Suppressor macrophage (primary cell): ENCODE measurements at places on chromosomes 6 and 20.

DNA sequence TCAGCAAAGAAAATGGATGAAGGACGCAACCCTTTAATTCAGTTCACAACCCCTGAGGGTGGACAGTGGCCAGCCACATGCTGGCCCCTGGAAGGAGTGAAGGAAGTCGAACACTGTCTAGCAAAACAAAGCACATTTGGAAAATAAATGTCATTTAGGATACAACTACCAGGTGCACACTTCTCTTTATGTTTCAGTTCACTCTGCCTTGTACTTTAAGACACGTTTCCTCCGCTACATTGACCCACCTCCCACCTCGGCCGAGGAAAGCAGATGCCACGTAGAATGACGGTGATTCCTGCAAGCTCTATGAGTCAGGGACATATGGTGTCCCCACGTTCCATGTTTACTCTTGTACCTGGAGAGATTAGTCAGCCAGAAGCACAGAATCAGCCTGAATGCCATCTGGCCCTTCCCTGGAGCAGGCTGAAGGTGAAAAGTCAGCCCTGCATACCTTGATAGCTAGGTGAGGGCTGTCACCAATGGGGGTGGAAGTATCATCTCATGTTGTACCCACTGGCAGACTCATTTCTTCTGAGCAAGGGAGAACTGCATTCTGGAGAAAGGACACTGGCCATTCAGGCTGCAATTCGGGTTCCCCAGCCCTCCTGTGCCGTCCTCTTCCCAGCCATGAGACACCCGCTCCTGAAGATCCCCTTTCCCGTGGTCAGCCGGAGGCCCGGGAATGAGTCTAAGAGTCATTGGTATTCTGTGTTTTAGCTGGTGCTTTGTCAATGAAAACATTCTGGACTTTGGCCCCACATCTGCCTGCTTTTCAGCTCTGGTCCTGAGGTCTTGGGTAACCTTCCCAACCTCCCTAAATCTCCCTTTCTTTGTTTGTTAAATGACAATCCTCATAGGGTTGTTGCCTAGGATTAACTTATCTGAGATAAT lies 60.6 kb downstream of the FOXA2 start:
- no peak for DNase-seq

- no peak for DNase-seq
These were observed 15.1 kb downstream of the MYBL2 start for GRCh38 chr20:43681991-43682410.

GRCh38 chr20:137668-138490 lies 4.5 kb upstream of the DEFB126 start:
- no peak for DNase-seq

DNA sequence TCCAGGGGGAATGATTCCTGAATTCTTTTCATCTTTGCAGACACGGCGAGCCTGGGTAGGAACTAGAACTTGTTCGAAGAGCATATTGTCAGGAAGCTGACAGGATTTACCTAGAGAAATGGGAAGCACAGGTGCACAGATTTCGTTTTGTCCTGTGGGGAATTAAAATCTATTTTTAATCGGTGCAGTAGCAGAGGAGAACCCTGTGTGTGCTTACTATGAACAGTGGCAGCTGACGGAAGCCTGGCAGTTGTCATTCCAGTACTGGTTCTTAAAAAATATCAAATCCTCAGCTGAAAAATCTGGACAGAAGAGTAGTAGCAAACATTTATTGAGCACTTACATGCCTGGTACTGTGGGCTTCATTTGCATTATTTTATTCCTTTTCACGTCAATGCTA lies 609.0 kb downstream of the QKI start:
- no peak for DNase-seq

GRCh38 chr6:142088858-142089216 lies 43.9 kb upstream of the GJE1 start:
- DNase-seq, result no peak
